Frontal cortex (tissue), 4 donors: ENCODE measurements at places on chromosomes 1 and 21. TPM values are rescaled to one million over a fixed set of nuclear protein-coding genes. Genes with fewer than 3 reads are reported as not detected.

RGS13 gene
- total RNA-seq: not detected

DNA sequence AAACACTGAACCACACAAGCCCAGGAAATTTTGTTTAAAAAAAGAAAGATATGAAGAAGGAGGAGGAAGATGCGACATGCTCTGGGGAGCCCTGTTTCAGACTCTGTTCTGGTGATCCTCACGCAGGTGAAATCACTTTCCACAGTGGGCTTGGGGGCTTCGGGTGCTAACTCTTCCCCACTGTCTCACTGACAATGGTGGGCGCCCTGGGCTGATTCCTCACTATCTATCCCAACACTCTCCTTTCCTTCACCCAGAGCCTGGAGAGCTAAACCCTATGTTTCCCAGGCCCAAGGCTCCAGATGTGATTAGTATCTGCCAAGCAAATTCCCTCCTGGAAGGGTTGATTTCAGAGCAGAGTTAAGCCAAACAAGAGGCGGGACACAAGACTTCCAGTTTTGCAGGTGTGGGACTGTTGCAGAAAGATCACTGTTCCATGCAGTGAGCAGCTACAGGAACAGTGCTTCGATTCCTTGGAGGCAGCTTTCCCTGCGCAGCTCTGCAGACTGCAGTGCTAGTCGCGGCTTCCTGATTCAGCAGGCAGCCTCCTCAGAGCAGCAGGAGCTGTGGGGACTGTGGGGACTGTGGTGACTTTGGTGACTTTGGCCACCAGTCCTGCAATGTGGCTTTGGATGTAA, 168.3 kb downstream of the RHOU start:
- no peak for DNase-seq

PLCH2 gene
- 9.0 TPM for total RNA-seq

HOOK1 gene
- total RNA-seq: 13.9 TPM

GRCh38 chr21:38965910-38966504, 160.3 kb downstream of the ETS2 start:
- no peak for DNase-seq

DNA sequence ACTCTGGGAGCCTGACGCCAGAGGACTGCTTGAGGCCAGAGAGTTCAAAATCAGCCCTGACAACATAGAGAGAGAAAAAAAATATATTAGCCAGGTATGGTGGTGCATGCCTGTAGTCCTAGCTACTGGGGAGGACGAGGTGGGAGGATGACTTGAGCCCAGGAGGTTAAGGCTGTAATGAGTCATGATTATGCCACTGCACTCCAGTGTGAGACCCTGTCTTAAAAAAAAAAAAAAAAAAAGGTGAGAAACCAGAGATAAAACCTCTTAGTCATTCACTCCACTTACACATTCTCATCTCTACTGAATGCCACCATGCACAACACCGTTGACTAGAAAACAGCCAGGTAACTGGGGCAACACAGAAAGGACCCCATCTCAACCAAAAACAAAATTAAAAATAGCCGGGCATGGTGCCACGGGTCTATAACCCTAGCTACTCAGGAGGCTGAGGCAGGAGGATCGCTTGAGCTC, 178.1 kb downstream of the SLC45A1 start:
- DNase-seq: no peak

ECE1 gene
- 8.2 TPM for total RNA-seq

DNA sequence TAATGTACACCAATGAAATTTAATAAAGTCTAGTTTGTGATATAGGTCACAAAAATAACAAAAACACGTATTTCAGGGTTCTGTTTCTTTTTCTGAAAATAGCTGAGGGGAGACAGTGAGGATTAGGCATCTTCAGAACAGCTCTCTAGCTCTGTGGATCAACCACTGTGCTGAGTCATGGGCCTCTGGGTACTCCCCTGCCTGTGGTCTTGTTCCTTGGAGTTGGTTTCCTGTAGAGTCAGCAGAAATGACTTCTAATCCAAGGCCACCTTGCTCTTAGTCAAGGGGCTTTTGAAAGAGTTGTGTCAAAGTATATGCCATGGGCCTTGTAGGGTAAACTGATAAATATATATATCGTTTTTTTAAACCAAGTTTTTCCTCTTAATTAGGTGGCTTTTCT, 141.8 kb upstream of the ZRANB2 start:
- DNase-seq: no peak

LGR6 gene
- total RNA-seq: 0.41 TPM

FAM3B gene
- not detected for total RNA-seq

- DNase-seq: no peak
Measured at GRCh38 chr1:245788269-245788668, 633.5 kb downstream of the KIF26B start.

GRCh38 chr21:31418377-31419001, 74.4 kb upstream of the TIAM1 start:
- DNase-seq: no peak

TRNP1 gene
- 16.7 TPM for total RNA-seq

PSRC1 gene
- total RNA-seq: 7.7 TPM

- no peak for DNase-seq
Measured at GRCh38 chr1:18396247-18396980, 84.3 kb upstream of the KLHDC7A start.

DENND2C gene
- 2.0 TPM for total RNA-seq

- DNase-seq: no peak
Measured at GRCh38 chr1:36924282-36924811, 110.0 kb downstream of the GRIK3 start.

GRCh38 chr1:173295995-173296394, 88.9 kb upstream of the TNFSF4 start:
- DNase-seq: no peak

DNA sequence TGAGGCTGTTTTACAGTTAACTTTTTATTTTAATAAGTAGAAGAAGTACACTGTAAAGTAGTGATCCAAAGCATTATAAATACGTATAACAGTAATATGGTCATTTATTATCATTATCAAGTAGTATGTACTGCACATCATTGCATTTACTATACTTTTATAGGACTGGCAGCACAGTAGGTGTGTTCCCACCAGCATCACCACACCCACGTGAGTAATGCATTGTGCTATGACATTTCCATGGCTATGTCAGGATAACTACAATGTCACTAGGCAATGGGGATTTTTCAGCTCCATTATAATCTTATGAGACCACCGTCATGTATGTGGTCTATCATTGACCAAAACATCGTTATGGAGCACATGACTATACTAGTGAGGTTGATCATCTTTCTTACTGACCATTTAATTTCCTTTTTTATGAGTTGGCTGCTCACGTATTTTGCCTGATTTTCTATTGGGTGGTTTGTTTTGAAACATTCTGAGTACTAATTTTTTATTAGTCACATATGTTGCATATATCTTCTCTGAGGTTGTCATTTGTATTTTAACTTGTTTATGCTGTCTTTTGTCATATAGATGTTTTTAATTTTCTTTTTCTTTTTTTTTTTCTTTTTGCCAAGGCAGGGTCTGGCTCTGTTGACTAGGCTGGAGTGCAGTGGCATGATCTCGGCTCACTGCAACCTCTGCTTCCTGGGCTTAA, 25.3 kb upstream of the SHCBP1L start:
- DNase-seq: no peak

DNA sequence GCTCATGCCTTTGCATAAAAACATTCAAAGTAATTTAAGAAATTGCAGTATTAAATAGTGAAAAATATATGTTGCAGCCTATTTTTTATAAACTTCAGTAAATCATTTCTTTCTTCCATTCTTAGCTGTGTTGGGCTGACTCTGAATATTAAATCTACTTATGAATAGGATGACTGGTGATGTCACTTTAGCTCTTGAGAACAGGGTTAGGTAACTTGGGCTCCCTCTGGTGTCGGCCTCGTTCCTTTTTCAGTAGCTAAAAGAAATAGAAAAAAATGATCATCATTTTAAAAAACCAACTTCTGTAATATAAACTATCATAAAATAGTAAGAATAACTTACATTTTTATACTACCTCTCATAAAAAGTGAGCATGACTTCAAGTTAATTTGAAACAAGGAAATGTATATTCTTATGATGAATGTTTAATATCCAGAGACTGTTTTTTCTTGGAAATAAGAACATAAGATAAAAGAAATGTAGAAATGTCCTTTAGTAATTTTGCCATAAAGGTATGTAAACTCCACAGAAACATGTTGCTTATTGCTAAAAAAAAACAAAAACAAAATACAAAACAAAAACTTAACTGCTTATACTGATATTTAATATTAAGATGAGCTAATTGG, 26.8 kb upstream of the NCAM2 start:
- peak; percentile 41 for DNase-seq

- DNase-seq: no peak
Measured at GRCh38 chr1:67896826-67897225, 63.6 kb upstream of the GNG12 start.

DNA sequence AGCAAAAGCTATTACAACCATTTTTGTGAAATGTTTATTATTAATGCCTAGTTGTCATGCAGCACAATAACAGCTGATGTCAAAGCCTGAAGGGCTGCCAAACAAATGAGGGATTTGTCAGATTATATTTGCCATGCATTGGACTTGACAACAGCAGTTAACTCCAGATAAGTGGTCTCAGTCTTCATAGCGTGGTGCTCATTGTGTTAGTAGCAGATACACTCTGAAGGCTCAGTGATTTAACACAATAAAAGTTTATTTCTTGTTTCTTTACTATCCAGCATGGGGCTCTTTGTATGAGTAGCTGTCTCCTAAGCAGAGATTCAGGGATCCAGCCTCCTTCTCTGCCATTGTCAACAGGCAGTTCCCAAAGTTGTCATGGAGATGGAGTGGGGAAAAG, 76.0 kb upstream of the PTGFRN start:
- DNase-seq: no peak

FRRS1 gene
- 2.4 TPM for total RNA-seq

RXFP4 gene
- not detected for total RNA-seq

OR2L8 gene
- 0.82 TPM for total RNA-seq

GRCh38 chr1:157004327-157004726, 41.2 kb downstream of the ARHGEF11 start:
- no peak for DNase-seq

DNA sequence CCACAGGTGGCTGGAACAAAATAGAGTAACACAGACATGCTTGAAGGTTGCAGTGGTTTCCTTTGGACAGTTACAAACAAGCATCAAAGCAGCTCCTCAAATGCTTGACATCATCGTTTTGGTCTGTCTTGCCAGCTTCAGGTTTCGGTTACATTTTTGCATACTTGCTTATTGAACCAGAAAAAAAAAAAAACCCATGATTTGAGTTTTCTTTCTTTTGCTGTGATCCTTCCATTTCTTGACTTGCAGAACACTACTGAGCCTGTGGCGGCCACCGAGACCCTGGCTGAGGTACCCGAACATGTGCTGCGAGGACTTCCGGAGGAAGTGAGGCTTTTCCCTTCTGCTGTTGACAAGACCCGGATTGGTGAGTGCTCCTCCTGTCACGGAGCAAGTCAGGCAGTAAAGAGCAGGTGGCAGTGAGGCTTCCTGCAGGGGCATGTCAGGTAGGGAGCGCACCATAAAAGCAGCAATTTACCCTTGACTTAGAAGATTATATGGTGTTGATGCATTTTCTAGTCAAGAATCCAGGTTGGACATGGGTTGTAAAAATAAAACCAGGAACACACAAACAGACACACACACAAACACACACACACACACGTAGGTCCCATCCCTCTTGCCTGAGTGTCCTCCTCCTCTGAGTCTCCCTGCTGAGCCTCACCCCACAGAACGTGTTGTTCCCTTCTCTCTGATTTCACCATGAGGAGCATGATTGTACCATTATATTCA, 30.9 kb downstream of the PRDM2 start:
- DNase-seq: no peak

DNA sequence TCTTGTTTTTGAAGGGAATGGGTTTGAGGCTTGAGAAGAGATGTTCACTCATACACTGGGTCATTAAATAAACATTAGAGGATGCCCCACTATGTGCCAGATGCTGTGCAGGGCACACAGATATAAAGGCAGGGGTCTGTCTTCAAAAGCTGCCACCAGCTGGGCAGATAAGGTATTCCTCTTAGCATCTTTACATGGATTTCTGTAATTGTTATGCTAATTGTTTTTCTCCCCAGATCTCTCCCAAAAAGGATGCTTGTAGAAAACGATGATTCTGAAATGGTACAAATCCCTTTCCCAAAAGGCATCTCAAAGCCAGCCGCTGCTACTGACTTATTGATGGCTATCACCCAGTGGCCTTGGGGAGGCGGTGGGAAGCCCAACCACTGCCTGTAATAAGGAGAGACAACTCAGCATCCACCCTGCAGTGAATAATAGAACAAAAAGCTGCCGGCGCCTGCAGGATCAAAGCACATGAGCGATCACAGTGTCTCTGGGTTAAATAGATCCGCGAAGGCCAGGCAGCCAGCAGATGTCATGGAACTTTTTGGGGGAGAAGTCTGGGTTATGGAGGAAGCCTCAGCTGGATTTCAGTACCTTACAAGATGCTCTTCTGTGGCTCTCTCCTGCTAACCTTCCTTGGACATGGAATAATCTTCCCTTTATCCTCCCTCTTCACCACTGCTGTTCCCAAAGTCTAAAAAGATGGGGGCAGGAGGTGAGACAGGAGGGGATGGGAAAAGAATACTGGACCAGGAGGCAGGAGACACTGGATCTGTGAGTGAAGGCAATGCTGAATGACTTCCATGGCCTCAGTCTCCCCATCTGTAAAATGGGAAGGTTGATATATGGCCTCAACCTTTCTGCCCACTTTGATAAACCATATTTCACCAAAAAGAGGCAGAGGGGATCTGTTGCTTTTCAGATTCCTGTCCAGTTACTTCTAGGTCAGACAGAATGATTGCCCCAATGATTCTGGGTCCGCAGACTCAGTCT, 54.8 kb upstream of the CD34 start:
- DNase-seq: no peak

DNA sequence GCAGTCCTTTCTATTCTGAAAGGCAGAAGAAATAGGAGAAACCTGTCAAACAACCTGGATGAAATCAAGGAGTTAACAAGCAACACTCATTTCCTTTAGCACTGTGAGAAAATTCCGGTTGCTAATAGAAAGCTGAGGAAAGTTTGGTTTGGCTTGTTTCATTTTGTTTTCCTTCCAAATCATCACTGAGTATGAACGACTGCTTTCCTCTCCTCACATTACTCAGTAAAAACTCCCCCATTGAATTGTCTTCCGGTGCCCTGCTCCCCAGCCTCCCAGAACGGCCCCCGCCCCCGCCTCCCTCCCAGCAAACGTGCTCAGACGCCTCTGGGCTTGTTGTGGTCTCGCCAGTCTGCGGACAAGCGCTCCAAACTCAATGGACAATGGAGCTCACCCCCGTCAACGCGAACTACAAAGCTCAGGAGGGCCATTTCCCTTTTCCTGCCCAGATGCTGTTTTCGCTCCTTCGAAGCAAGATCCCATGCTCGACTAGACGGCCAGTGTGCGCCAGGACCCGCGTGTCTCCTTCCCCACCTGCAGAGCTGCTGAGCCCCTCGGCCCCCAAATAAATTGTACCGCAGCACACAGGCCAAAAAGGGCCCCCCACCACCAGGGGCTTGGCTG, 747 bp downstream of the STX6 start:
- DNase-seq: peak; percentile 63

- DNase-seq: no peak
Measured at GRCh38 chr1:31980835-31981455, 32.7 kb upstream of the KHDRBS1 start.

- peak; percentile 73 for DNase-seq
Measured at GRCh38 chr1:35573198-35574124, at the start of gene TFAP2E. TFAP2E (plus strand) TSS chr1:35573314; CDS start chr1:35573578, 264 bp downstream.
